HEK293T (cell line): ENCODE measurements at places on chromosomes 2 and 18.
A peak's percentile ranks its signal among the peaks of the same experiment; 100 is the strongest.

DNA sequence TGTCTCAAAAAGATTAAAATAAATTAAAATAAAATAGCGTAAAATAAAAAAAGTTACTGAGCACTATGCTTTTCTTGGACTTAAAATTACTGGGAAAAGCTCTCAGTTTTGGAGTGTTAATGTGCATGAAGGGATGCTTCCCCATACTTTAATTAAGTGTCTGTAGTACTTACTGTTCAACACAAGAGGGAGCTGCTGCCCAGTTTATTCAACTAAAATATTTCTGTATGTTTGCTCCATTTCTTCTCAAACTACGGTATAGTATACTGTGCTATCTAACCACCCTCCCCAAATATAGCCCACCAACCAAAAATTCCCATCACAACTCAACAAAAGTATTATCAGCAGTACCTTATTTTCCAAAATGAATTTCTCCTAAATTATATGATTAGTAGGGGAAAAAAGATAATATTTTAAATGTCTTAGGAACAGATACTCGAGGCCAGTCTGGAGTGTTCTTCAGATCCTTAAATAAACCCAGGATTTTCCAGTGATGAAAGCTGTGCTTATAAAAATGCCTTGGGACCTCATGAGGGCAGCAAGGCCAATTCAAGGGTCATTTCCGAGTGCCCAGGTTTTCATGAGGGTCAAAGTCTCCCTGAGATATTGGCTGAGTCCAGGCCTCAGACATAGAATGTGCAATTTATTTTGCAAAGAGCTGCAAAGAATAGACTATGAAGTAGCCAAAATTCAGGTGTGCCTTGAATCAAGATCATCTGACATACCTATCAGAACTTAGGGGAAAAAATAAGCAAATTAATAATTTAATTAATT lies 64.1 kb downstream of the CHRNA1 start:
- peak; percentile 60 for DNase-seq

GRCh38 chr2:240433973-240434727 lies 1.3 kb upstream of the GPC1 start:
- no peak for DNase-seq

DNA sequence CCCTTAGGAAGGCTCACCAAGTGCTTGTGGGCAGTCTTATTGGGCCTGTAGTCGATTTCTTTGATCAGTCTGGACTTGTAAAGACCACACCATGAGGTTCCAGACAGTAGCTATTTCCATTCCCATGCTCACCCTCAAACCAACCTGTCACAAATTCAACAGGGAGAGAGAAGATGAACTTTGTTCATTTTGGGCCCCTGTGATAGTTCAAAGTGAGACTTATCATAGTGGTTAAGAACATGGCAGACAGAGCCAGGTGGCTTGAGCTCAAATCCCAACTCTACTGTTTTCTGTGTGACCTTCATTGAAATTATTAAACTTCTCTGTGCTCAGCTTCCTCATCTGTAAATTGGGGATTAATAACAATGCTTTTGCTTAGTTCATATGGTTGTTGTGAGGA lies 53.9 kb upstream of the CTLA4 start:
- no peak for DNase-seq

GRCh38 chr2:118380915-118381653 lies 292.8 kb downstream of the INSIG2 start:
- DNase-seq: no peak

- DNase-seq: no peak
Observed at GRCh38 chr18:57791911-57792310, 11.2 kb downstream of the ATP8B1 start.

GRCh38 chr18:30618567-30618966 lies 424.0 kb downstream of the DSC3 start:
- DNase-seq: no peak

- DNase-seq: no peak
Observed at GRCh38 chr18:14085770-14086457, 46.3 kb downstream of the ZNF519 start.

GRCh38 chr2:163878718-163879117 lies 142.9 kb upstream of the FIGN start:
- DNase-seq: peak; percentile 48

GRCh38 chr2:145199827-145200706 lies 680.1 kb upstream of the ZEB2 start:
- DNase-seq: no peak

DNA sequence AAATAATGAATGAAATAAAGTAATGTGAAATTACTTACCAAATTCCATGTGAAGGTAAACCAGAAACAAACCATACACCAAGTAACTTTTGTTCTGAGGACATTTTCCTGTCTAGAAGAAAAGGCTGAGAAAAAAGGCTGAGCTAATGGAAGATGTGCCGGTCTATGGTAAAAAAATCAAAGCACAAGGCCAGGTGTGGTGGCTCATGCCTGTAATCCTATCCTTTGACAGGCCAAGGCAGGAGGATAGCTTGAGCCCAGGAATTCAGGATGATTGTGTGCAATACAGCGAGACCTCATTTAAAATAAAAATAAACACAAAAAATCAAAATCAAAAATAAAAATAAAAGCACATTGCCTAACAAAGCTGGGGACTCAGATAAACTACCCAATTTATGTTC lies 6.7 kb downstream of the ORC4 start:
- no peak for DNase-seq

- no peak for DNase-seq
Observed at GRCh38 chr18:30632071-30632698, 410.4 kb downstream of the DSC3 start.

DNA sequence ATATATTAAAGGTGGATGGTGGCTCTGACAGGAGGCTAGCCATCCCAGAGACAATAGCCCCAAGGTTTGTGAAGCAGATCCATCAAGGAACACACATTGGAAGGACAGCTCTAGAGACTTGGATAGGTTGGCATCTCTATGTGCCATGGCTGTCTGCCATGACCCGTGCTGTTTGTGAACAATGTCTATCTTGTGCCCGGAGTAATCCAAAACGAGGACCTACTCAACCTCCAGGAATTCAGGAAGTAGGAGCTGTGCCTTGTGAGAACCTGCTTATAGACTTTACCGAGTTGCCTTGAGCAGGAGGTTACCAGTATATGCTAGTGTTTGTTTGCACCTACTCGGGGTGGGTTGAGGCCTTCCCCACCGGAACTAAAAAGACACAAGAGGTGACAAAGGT lies 43.1 kb upstream of the SELENOI start:
- no peak for DNase-seq

DNA sequence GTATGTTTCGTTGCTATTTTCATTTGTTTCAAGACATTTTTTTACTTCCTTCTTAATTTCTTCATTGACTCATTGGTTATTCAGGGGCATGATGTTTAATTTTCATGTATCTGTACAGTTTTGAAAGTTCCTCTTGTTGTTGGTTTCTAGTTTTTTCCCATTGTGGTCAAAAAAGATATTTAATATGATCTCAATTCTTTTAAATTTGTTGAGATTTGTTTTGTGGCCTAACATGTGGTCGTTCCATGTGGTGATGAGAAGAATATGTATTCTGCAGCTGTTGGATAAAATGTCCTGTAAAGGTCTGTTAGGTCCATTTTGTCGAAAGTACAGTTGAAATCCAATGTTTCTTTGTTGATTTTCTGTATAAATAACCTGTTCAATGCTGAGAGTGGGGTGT lies 110.3 kb upstream of the MAP4K4 start:
- DNase-seq: no peak

- DNase-seq: no peak
Observed at GRCh38 chr18:77522051-77522675, 272.5 kb downstream of the GALR1 start.

DNA sequence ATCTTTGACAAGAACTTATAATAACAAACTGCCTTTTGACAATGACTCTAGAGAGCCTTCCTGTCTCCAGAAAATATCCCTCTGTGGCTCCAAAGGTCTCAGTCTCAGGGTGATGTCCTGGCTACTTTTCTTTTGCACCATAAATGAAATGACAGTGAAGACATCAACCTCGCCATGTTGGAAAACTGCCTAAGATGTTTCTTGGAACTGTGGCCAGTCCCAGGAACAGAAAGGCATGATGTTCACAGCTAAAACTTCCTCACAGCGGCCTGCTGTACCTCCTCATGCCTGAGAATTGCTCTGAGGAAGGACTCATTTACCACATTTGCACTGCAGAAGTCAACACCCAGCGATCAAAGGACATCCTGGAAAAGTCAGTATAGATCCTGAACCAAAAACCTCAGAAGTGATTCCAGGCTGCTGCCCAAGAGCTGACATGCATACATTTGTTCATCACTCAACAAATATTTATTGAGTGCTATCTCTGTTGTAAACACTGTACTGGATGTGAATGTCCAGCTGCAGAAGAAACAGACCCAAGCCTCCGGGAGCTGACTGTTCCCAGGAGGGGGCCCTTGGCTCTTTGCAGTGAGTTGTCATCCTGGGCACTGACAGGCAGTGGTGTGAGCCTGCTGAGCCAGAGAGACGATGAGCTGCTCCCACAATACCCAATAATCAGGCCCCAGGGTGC lies 64.3 kb upstream of the ACSL3 start:
- DNase-seq: no peak

- DNase-seq: no peak
Observed at GRCh38 chr2:107986278-107987217, at the start of gene SLC5A7. Gene SLC5A7, plus strand, starts transcription at chr2:107986524. Its CDS starts 1,632 bp downstream, at chr2:107988156.

DNA sequence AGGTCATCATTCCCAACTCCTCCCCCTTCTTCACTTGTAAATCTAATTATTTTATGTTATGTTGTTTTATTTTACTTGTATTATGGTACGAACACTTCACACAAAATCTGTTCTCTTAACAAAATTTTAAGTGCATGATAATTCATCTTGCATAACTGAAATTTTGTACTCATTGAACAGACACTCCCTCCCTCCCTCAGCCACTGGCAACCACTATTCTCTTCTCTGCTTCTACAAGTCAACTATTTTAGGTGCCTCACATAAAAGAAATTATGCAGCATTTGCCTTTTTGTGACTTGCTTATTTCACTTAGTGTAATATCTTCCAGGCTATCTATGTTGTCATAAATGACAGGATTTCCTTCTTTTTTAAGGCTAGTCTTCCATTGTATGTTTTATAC lies 30.4 kb upstream of the OSBPL6 start:
- no peak for DNase-seq

DNA sequence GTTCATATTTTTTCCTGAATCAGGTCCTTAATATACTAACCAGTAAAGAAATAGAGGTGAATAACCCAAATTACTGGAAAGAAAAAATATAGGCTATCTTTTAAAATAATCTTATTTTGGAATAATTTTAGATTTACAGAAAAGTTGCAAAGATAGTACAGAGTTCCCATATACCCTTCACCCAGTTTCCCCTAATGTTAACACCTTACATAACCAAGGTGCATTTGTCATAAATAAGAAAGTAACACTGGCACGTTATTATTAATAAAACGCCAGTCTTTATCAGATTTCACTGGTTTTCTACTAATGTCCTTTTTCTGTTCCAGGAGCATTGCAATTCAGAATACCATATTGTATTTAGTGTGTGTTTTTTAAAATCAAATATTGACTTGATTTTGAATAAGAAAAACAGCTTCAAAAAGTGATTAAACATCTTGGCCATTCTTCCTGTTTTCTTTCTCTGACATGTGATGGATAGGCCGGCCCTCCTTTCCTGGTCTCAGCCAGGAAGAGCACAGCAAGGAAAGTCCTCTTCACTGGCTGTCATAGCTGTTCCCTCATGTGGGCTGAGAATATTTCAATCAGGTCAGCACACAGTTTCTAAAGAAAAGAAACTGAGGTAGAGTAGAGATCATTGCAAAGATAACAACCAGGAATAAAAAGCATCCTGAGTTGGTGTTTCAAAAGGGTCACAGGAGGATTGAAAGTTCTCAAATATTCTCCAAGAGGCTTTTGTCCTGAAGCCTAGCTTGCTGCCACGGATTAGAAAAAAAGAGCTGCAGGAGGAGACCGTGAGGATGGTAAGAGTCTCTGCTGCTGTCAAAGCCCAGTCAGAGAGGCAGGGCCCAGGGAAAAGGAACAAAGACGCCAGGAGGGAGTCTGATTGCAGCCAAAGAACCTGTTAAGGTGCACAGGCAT lies 79.3 kb upstream of the ARL5A start:
- DNase-seq: no peak

- DNase-seq: no peak
Observed at GRCh38 chr2:100267751-100268150, 54.5 kb downstream of the LONRF2 start.

GRCh38 chr2:142629193-142629592 lies 248.3 kb upstream of the KYNU start:
- DNase-seq: no peak
